ENCODE measurements at places on chromosomes 4 and X.

DNA sequence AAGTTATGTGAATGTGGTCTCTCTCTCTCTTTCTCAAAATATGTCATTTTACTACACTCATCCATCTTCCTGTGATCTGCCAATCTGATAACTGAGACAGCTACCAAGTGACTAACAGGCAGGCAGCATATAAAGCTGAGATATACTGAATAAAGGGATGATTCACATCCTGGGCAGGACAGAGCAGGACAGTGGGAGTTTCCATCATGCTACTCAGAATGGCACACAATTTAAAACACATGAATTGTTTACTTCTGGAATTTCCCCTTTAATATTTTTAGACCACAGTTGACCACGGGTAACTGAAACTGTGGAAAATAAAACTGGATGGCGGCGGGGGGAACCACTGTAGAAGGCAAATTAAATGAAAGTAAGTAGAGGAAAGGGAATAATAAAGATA is 58.6 kb upstream of the DCTD start:
- no peak for DNase-seq

DNA sequence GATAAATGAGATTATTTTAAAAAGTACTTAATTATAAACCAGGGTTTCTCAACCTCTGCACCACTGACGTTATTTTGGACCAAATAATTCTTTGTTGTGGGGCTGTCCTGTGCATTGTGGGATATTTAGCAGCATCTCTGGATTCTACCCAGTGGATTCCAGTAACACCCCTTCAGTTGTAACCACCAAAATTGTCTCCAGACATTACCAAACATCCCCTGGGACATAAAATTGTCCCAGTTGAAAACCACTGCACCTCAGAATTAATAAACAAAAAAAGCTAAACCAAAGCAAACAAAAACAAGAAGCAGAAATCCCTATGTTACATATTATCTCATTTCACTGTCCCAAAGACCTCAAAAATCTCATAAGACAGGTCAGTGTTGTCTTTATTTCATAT is 54.2 kb upstream of the GIMD1 start:
- no peak for DNase-seq

- no peak for DNase-seq
Measured at GRCh38 chr4:24923002-24923401, 10.2 kb upstream of the CCDC149 start.

DNA sequence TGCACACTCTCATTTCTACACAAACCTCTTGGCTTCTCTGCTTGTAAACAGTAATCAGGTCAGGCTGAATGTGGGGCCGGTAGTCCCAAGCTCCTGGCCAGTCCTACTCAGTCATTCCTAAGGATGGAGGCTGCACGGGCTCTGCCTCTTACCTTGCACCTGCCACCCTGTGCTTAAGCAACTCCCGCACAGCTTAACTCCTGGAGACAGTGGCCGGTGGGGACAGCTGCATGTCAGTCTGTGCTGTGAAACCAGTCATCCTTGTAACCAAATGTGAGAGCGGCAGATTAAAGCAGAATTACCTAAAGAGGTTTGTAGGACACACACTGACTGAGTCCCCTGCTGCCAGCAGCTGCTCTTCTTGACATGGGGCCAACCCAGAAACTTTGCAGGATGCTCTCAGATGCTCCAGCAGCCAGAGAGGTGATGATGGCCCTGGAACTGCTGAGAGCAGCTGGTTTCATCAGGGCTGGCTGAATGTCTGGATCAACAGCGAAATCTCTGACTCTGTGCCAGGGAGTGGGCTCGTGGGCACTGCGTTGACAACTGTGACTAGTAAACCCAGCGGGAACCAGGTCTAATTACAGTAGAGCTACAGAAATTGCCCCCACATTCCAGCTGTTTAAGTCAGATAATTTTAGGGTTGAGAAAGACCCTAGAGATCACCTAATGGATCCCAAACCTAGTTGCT is 123.7 kb downstream of the ANAPC4 start:
- DNase-seq, result no peak

- no peak for DNase-seq
Measured at GRCh38 chrX:99301990-99302389, 1108.1 kb downstream of the PCDH19 start.

GRCh38 chr4:81664079-81664478 is 192.4 kb upstream of the RASGEF1B start:
- no peak for DNase-seq

DNA sequence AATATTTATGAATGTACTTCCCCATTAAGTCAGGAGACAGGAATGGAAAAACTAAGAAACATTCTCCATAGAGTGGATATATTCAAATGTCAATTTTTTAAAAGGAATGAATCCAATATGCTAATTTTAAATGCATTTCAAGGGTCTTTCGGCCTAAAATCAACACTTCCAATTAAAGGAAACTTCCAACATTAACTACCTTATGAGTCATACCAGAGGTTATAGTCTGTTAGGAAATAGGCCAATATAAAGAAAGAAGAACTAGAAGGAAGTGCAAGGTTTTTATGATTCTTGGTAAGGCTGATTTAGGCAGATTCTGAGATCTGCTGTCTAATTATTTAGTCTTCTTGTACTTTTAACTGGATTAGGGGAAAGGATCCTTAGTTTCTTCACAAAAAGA is 260.1 kb upstream of the EDNRA start:
- DNase-seq, result no peak

DNA sequence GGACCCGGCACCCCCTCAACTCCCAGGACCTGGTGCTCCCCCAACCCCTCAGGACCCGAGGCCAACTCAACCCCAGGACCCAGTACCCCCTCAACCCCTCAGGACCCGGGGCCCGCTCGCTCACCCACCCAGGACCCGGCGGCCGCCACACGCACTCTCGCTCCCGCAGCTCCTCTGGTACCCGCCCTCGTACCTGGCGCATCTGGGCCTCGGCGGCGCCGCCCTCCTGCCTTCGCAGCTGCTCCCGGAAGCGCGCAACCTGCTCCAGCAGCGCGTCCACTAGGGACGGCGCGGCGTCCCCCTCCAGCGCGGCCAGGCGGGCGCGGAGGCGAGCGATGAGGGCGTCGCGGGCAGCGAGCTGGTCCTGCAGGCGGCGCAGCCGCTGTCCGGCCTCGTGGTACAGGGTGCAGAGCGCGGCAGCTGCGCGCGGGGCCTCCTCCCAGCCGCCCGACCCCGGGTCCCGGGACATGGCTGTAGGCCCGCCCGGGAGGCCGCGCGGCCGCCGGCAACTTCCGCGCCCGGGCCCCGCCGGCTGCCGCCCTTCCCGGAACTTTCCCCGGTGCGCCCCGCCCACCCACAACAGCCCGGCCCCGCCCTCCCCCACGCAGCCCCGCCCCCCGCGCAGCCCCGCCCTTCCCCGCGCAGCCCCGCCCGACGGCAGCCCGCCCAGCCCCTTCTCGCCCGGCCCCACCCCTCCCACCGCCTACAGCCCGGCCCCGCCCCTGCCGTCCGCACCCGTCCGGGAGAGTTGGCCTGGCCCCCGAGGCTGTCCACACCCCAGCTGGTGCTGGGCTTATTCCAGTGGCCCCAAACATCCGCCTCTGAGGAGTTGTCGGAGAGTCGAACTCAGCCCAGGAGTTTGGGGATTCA is at the start of gene TNIP2:
TNIP2 (minus strand) TSS at position 516 of the 870 bp plus-strand sequence; CDS start at position 469, 47 bp downstream.
- peak; percentile 83 for DNase-seq

DNA sequence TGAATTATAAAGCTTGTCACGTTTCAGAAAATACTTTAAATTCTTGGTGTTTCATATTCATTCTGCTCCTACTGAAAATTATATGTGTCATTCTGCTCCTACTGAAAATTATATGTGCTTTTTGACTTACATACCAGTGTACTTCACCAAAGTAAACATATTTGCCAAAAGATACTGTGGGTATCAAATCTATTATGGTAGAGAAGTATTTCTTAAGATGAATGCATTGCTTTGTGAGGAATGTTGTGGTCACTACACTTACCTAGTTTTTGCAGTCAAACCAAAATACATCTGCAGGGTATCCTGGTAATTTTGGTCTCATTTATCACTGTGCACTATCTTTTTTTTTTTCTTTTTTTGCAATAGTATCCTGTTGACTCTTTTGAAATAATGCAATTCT is 287.7 kb upstream of the MAD2L1 start:
- no peak for DNase-seq
